ENCODE measurements at places on chromosomes 6 and 20.
A peak's percentile ranks its signal among the peaks of the same experiment; 100 is the strongest.

GRCh38 chr6:106702046-106702445 lies 72.7 kb downstream of the QRSL1 start:
- DNase-seq = no peak

- DNase-seq = no peak
Measured at GRCh38 chr6:118383924-118384323, 164.2 kb upstream of the PLN start.

DNA sequence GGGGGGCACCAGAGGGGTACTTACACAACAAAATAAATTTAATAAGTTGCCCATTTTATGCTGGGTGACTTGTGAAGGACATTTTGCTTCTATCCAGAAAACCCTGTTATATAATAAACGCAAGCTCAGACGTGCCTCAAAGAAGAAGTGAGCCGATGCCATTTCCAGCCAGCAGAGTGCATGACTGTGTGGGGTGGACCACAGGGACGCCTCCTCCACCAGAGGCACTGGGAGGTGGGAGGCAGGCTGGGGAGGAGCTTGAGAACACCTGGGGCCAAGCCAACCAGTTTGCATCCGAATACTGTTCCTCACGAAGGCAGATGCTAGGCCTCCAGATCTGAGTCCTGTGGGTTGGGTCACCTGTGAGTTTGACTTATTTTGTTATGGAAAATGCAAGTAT lies 363.8 kb downstream of the RNGTT start:
- DNase-seq = no peak

- DNase-seq = no peak
Measured at GRCh38 chr6:42616716-42617115, 52.9 kb downstream of the UBR2 start.

DNA sequence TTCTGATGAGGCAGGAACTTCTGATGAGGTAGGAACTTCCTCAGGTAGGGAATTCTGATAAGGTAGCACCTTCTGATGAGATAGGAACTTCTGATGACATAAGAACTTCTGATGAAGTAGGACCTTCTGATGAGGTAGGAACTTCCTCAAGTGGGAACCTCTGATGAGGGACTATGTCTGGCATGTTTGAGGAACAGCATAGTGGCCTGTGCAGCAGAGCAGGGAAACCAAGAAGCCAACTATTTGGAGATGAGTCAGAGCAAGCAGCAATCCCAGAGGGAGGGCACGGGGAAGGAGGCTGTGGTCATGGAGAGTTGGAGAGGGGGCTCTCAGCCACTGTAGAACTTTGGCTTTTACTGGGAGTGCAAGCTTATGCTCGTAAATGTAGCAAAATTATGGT lies 132.4 kb downstream of the CFAP61 start:
- no peak for DNase-seq

- no peak for DNase-seq
Measured at GRCh38 chr6:15870333-15871043, 207.7 kb upstream of the DTNBP1 start.

GRCh38 chr6:5506149-5506548 lies 244.8 kb downstream of the FARS2 start:
- no peak for DNase-seq

DNA sequence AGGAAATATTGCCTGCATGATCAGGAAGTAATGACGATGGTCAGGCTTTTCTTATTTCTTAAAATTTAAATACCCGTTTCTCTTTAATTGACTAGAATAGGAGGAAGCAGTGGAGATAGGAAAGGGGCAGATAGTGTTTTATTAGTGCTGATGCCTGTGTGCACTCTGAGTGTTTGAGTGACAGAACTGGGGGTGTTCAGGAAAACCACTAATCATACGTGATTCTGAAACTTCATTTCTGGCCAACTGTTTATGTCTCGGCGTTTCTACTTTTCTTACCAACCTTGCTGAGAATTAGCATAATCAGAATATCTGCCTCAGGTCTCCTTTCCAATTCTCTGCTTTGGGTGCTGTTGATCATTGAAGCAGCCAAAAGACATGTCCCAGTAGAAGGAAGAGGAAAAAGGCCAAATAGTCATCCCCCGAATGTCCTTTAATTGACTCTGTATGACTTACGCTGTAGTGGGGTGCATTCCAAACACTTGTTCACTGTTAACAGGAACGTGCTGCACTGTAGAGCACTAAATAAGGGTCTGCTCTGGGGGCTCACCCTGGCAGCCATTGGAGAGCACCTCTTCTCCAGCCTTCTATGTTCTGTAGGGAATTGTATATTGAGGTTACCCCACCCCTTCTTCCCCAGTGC lies 152.9 kb downstream of the JARID2 start:
- no peak for DNase-seq

DNA sequence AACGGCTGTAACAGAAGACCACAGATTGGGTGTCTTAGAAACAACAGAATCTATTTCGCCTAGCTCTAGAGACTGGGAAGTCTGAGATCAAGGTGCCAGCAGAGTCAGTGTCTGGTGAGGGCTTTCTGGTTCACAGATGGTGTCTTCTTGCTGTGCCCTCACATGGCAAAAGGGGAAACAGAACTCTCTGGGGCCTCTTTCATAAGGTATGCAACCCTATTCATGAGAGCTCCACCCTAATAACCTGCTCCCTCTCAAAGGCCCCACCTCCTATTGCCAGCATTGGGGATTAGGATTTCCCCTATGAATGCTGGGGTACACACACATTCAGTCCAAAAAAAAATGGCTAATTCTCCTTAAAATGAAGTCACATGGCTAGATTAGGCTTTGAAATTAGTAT lies 10.0 kb downstream of the TXNDC5 start:
- no peak for DNase-seq

DNA sequence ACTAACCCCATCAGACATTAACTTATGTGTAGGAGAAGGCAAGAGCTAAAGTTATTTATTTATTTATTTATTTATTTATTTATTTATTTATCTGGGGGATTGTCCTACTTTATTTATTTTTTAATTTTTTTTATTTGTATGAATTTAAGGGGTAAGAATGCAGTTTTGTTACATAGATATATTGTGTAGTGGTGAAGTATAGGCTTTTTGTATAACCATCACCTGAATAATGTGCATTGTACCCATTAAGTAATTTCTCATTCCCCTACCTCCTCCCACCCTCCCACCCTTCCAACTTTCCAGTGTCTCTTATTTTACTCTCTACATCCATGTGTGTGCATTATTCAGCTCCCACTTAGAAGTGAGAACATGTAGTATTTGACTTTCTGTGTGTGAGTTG lies 51.6 kb downstream of the SPTLC3 start:
- DNase-seq = no peak

DNA sequence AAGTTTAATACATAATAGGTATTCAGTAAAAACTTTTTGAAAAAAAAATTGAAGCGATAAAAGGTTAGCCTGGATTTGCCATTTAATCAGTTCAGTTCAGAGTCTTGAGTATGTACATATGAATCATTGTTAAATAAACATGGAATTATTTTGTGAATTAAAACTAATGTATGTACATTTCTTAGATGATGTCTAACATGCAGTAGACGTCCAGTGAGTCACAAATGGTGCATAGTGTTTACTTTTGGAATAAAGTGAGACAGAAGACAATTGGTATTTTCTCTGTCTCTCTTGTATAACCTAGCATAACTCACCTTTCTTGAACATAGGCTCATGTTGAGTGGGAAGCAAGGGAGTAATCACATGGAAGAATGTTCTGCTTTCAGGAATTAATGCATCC lies 83.5 kb downstream of the EYS start:
- DNase-seq = no peak

GRCh38 chr6:41818271-41819054 lies 31.0 kb downstream of the TOMM6 start:
- no peak for DNase-seq

GRCh38 chr20:18705490-18705889 lies 108.1 kb upstream of the SCP2D1 start:
- DNase-seq = no peak

GRCh38 chr20:50136822-50137599 lies 16.5 kb downstream of the PEDS1 start:
- no peak for DNase-seq

DNA sequence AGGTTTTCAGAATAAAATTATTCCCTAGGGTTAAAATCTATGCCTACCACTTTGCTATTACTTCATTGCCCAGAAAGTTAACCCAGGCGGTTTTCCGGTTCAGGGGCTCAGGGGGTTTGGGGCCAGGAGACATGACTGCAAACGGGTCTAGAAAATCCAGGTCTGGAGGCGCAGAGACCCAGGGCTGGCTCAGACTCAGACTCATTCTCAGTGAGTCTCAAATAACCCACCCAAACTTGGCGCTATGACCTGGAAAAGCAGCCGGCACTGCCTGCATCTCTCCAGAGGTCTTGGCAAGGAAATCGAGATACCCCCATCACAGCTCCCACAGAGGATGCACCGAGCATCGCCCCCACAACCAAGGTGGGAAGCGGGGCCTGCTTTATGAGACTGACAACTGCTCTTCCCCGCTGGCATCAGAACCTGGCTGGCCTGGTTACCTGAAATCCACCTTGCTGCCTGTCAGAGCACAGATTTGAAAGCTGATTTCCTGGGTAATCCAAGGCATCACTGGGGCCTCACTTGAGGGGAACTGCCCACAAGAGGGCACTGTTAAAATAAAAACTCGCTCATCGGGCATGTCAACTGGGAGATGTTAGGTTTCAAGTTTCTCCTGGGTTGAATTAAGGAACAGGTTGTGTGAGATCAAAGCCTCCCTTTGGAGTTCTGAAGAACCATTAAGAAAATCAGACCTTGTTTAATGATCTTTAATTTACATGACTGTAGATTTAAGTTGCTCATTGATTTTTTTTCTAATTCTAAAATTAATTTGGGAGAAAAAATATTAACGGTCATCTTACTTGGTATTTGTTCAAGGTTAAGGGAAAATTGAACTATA lies 55.1 kb downstream of the KIF16B start:
- peak; percentile 47 for DNase-seq

- DNase-seq = no peak
Measured at GRCh38 chr6:149448821-149449453, 35.9 kb downstream of the ZC3H12D start.

DNA sequence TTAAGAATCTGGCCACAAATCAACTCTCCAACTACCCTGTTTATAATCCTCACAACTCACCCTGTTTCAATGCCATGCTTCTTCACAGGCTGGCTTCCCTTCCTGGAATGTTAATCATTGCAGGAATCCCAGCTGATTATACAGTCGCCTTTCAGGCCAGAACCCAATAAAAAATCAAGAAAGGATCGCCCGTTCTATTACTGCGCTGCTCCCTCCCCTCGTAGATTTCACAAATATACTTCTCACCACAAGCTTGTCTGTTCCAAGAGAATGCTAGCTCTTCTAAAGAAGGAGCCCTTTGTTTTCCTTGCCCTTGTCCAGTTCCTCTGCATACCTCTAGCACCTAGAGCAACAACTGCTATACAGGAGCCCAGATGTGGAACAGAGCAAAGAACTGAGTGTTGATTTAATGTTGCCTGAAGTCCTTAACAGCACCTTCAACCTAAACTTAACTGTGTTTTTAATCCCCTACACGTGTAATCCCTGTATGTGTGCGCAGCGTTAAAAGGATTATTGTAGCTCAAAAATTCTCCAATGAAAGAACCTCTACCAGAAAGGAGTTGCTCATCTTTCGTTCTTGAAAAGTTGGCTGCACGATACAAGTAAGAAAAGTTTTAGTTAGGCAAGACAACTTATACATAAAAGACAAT lies 988 bp downstream of the ECHDC1 start:
- DNase-seq = peak; percentile 23

DNA sequence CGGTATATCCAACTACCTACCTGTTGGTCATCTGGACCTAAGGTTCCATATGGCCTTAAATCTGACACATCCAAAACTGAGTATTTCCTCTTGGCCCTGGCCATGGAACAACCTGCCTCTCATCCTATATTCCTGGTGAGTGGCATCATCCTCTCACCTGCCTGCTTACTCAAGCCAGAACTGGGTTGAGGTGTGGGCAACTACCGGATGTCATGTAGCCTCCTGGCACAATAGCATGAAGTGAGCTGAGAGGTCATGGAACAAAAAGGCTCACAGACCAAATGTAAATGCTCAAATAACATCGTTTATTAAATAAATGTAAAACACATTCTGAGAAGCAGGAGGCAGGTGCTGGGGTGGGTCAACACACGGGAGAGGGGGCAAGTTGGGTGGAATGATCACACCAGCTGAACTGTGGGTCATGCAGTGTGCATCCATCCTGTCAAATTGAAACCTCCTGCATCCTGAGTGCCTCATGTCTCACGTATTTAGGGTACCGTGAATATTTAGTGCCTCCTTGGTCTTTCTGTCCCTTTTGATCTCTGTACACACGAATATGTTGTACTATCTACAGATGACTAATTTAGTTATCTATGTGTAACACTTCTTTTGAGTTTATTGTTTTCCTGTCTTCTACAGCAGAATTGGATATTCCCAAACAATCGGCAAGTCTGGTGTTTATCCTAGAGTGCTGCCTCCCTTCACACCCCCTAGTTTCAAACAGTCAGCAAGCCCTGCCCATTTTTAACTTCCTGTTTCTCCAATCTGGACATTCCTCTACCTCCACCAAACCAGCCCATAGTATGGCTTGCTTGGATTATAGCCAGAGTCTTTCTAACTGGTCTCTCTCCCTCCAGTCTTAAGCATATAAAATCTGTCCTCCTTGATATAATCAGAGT lies 7.9 kb upstream of the POU5F1 start:
- no peak for DNase-seq

- DNase-seq = no peak
Measured at GRCh38 chr20:19405958-19406357, 193.5 kb downstream of the SLC24A3 start.

DNA sequence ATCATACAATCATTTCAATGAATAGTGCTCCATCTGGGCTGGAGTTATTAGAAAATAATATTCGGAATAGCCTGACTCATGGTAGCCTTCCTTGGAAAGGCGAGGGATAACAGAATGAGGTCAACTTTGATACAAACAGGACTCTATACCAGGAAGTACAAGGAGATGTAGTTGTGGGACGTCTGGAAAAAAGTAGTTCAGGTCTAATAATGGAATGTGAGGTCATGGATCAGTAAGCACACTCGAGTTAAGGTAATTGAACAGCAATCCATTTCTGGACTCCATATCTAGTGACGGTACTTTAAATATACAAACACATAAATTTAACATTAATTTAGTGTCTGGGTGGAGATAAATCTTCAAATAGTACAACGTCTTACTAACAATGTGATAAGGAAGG lies 1204.0 kb upstream of the ADGRB3 start:
- no peak for DNase-seq
